CD8-positive, alpha-beta memory T cell (primary cell): ENCODE measurements at places on chromosomes 3 and 15. TPM values are rescaled to one million over a fixed set of nuclear protein-coding genes. Genes with fewer than 3 reads are reported as not detected.
A peak's percentile ranks its signal among the peaks of the same experiment; 100 is the strongest.

DNA sequence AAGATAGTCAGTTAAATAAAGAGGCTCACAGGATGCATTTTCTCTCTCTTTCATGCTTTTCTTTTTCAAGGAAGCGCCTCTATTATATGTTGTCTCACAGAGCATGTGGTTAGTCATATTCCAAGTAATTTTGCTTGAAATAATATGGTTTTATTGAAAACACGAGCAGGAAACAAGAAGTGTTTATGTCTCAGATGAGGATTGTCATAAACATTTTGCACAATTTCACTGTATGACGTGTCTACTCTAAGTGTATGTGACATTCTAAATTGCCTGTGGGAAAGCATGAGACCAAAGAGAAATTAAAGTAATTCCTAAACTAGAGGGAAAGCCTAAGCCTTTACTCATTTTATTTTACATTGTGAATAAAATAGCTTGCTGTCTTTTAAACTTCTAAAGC, 818.6 kb downstream of the EPHA3 start:
- no peak for DNase-seq

DNA sequence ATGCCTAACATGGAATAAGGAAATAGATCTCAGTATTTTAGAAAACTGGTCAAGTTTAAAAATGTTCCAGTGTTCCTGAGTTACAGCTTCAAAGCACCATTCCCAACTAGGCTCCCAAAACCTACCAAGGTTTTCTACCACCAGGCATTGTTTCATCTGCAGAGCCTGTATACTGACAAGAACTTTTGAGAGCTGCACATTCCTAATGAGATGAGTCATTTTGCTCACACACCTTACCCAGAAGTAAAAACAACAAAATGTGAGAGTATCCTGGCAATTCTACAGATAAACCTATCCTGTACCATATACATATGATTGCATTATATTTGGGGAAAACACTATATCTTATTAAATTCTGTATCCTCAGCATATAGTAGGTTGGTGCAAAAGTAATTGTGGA, 90.7 kb downstream of the ATP8B4 start:
- no peak for DNase-seq

- no peak for DNase-seq
Measured at GRCh38 chr3:38018296-38019266, 10.9 kb downstream of the PLCD1 start.

DNA sequence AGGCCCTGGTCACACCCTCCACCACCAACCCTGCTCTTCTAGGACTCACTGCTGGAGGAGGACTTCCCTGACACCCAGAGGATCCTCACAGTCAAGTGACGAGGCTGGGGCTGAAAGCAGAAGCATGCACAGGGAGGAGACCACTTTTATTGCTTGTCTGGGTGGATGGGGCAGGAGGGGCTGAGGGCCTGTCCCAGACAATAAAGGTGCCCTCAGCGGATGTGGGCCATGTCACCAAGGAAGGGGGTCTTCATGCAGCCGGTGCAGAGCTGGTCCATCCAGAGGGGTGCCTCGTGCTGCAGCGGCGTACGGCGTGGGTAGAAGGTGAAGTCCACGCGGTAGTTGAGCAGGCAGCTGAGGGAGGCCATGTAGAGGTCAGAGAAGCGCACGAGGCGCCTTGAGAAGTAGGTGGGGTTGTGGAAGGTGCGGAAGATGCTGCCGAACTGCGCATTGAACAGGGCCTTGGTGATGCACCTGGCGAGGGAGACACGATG, 9.4 kb downstream of the NT5DC2 start:
- DNase-seq, result peak; percentile 26

Gene ZCWPW2
- 0.20 TPM for total RNA-seq

GRCh38 chr15:83602021-83602420, 51.9 kb upstream of the ADAMTSL3 start:
- no peak for DNase-seq

DNA sequence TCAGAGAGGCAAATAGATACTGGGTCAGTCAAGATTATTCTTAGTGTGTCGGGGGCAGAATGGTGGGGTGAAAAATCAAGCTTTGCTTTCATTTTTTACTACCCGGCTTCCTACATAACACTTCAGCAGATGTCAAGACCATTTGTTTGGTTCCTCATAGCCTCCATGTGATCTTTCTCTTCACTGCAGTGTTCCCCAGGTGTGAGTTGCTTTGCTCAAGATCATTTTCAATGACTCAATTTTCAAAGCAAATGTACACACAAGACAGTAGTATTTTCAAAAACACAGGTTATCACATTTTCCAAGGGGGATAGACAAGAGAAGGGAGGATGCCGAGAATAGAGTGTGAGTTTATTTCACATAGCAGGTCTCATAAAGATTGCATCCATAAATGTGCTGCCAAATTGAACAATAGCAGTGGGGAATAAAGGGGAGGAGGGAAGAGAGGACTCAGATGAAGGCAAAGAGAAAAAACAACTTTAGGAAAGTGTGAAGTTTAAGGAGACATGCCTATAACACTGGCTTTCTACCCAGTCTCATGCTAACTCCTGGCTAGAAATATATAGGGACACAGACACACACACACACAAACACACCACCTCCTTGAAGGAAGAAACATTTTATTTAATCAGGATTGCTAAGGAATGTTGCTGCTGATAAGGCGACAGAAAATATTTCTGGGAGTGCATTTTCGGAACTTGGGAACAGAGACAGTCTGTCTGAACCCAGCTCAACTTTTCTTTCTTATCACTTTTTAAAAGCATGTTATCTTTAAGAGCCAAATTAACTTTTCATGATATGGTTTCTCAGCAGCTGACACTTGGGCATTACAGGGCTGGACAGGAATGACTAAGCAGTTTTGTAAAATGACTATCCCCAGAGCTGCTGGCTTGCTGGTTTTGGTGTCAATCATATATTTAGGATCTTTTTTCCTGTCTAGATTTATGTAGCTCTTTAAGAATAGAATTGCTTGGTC, 402.4 kb downstream of the RBMS3 start:
- DNase-seq, result no peak

GRCh38 chr3:10253731-10254130, 5.5 kb downstream of the TATDN2 start:
- no peak for DNase-seq

Gene FBXO40
- total RNA-seq, result not detected

- DNase-seq, result no peak
Measured at GRCh38 chr3:10553591-10554235, 48.3 kb upstream of the ATP2B2 start.

GRCh38 chr15:53389271-53390037, 370.0 kb downstream of the WDR72 start:
- no peak for DNase-seq

GRCh38 chr15:31265871-31266711, 60.5 kb upstream of the KLF13 start:
- DNase-seq, result peak; percentile 41
